Left renal cortex interstitium (tissue), 4 donors: ENCODE measurements at places on chromosomes 7 and 10. TPM values are rescaled to one million over a fixed set of nuclear protein-coding genes. Genes with fewer than 3 reads are reported as not detected.

- no peak for DNase-seq
Measured at GRCh38 chr7:22201186-22201880, 155.6 kb downstream of the RAPGEF5 start.

DNA sequence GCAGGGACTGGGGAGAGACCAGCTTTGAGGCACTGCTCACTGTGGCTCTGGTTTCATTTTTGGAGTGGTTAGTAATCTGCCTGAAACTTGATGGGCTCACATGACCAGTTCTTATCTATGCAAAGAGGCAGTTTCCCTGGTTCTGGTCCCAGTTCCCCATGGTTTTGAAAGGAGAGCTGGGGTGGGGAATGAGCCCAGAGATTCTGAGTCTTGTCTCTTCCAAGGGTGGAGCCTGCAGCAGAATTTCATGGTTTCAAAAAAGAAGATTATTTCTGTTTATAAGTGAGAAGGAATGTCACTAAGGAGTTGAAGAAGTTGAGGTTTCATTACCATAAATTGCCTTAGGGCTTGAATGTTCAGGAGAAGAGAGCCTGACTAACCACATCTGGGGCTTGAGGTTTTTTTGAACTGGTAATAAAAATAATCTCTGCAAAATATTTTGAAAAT is 190.2 kb upstream of the HABP2 start:
- DNase-seq = no peak

- DNase-seq = peak; percentile 48
Measured at GRCh38 chr7:117835016-117835664, 38.1 kb downstream of the CTTNBP2 start.

GRCh38 chr10:79058899-79059841 is 9.6 kb upstream of the ZMIZ1 start:
- DNase-seq = no peak

- DNase-seq = no peak
Measured at GRCh38 chr10:121332829-121333765, 265.1 kb downstream of the FGFR2 start.

DNA sequence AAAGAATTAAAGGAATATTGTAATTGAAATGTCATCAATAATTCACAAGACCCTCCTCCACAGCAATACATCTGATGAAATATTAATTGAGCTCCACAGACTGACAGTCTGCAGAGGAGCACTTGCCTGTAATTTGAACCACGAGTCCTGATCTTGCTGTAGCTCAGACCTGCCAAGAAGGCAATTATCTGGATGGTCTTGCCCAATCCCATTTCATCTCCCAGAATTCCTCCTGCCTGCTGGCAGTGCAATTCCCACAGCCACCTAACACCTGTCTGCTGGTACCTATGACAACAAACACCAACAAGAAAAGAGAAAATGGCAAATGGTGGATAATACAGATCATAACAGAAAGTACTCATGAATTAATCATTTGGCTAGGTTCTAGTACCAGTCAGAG is 38.5 kb downstream of the ERCC6 start:
- no peak for DNase-seq

- no peak for DNase-seq
Measured at GRCh38 chr7:139655305-139655704, 122.5 kb downstream of the HIPK2 start.

DNA sequence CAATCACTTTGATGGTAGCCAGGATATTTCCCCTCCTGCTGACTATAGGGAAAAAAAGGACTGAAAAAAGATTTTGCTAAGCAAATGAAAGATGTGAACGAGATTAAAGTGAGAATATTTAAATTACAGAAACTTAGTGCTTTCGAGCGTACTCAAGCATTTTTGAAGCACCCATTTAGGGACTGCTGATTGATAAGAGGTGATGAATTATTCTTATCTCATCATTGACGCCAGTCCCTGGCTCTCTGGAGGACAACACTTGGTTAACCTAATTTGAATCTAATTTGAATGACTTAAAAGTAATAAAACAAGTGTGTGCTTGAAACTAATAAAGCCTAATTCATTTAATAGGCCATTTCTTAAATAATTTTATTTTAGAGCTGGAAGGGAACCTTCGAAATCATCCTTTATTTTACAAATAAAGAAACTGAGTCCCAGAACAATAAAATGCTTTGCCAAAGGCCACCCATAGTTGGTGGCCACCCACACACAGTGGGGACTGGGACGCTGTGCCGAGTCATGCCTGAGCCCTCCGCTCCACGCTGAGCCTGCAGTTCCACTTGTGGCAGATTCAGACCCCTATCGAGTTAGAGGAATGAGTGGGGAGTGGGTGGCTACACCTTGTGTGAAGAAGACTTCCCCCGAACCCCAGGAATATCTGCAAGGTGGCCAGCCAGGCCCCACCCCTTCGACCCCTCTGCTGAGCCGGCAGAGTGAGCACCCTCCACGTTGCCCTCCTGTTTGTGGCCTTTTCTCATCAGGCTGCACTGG is 61.1 kb upstream of the SAMD8 start:
- no peak for DNase-seq

- DNase-seq = no peak
Measured at GRCh38 chr10:130495116-130495862, 359.1 kb downstream of the GLRX3 start.

DNA sequence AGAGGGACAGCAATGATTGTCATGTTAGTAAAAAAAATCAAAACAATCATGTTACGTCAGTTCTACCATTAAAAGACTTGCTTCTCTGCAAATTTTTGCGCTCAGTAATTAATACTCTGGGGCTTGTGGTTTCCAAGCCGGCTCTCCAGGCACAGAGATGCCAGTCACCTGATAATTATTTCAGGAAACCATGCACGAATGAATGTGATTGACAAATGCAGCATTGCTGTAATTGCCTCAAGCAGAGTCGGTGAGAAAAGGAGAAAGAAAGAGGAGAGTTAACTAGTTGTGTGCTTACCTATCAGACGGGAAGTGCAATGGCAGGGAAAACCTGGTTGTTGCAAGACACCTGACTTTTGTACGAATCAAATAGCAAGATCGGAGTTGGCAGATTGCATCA is 609.8 kb upstream of the MKI67 start:
- no peak for DNase-seq

GRCh38 chr7:83614112-83614511 is 34.8 kb downstream of the SEMA3E start:
- DNase-seq = no peak

GRCh38 chr7:70975754-70976153 is 156.2 kb upstream of the GALNT17 start:
- DNase-seq = no peak

- no peak for DNase-seq
Measured at GRCh38 chr7:55094092-55094690, 75.4 kb downstream of the EGFR start.

GRCh38 chr10:15325243-15325943 is 45.7 kb downstream of the FAM171A1 start:
- DNase-seq = no peak

Gene SCART1
- 3.7 TPM for polyA plus RNA-seq

Gene BTBD16
- 0.45 TPM for polyA plus RNA-seq

Gene FBXO24
- 1.9 TPM for polyA plus RNA-seq

Gene FRMD4A
- polyA plus RNA-seq = 73.7 TPM

Gene TFR2
- polyA plus RNA-seq = 1.3 TPM

Gene LRRN3
- polyA plus RNA-seq = 4.6 TPM

Gene FXYD4
- polyA plus RNA-seq = not detected

Gene OR2A5
- polyA plus RNA-seq = not detected

Gene PNLIPRP1
- not detected for polyA plus RNA-seq

Gene FANK1
- polyA plus RNA-seq = 10.7 TPM

Gene SPDYE8
- 0.28 TPM for polyA plus RNA-seq
